HFFc6 (cell line): ENCODE measurements at places on chromosomes 1 and 21. TPM values are rescaled to one million over a fixed set of nuclear protein-coding genes. Genes with fewer than 3 reads are reported as not detected.

- H3K4me1 ChIP-seq, result peaks cover 17% of the 10 kb centered on the region
- peaks cover 3% of the 10 kb centered on the region; the same call in 1 of the 2 replicates for H3K27me3 ChIP-seq
- no peaks in the 10 kb centered on the region for H3K36me3 ChIP-seq
- no peak overlapping the region for H3K4me3 ChIP-seq
These were observed 52.7 kb upstream of the SYNC start for GRCh38 chr1:32755098-32755809.

DNA sequence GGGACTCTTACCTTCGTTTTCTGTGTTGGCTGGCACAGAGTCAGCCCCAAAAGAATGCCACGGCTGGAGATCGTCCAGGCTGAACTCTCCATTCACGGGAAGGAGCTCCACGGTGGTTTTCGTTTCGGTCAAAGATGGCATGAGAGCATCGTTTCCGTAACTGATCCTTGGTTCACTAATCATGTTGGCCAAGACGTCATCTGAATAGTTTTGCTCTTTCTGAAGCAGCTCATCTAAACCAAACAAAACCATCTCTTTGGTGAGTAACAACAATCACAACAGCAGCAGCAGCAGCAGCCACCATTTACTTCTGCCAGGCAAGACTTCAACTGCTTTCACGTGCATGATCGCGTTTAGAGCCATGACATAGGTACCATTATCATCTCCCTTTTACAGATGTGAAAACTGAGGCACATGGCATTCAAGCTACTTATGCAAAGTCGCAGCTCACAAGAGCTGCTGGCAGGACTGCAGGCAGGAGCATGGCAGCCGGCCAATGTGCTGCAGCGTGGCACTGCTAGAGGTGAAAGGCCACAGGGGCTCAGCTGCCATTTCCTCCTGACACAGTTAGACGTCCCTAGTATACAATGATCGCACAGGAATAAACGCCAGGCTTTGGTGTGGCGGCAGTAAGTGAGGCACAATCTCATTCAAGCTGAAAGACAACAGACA is 177.1 kb downstream of the GABPA start:
- H3K27me3 ChIP-seq, result no peaks in the 10 kb centered on the region; the same call in 1 of the 2 replicates
- DNase-seq, result no peak
- H3K4me1 ChIP-seq, result peaks cover 14% of the 10 kb centered on the region
- no peak overlapping the region for H3K27ac ChIP-seq

- H3K4me1 ChIP-seq, result peaks cover 34% of the 10 kb centered on the region
- peak; percentile 94 for DNase-seq
- peak overlapping the region; percentile 95 for H3K4me3 ChIP-seq
- H3K27me3 ChIP-seq, result peaks cover 12% of the 10 kb centered on the region
These were observed 9.8 kb upstream of the MDM4 start for GRCh38 chr1:204506201-204506968.

GRCh38 chr1:101313356-101313755 is 76.5 kb downstream of the S1PR1 start:
- peaks cover 47% of the 10 kb centered on the region for H3K27me3 ChIP-seq
- no peak overlapping the region for H3K4me3 ChIP-seq
- no peak for DNase-seq
- H3K36me3 ChIP-seq, result no peaks in the 10 kb centered on the region
- H3K4me1 ChIP-seq, result peaks cover 43% of the 10 kb centered on the region

DNA sequence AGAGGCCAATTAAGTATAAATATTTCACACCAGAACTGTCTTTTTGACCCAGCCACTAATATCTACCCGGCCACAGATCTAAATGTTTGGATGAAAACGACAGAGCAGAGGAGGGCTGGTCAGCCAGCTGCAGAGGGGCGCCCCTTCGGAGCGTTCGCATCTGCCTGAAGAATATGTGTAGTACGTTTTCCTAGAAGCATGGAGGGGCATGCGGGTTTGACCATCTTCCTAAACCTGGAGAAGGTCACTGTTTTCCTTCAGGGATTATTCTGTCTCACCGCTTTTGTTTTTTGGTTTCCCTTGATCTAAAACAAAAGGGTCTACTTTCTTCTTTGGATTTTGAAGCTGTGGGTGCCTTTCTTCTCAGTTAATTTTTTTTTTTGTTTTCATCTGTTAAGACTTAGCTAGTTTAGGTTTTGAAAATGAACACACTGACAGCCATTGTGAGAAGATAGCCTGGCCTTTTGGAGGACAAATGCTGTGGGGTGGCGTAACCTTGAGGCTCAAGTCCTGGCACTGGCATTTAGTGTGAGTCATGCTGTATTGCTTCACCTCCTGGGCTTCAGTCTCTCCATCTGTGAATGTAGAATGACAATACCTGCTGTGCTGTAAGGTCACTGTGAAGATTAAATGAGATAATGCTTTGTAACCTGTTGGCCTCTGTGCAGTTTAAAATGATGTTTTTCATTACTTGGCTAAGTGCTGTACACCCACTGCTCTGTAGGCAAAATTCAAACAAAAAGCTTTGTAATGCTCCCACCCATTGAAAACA is 74.1 kb upstream of the IRF2BP2 start:
- H3K4me1 ChIP-seq, result peaks cover 12% of the 10 kb centered on the region
- H3K27me3 ChIP-seq, result no peaks in the 10 kb centered on the region
- H3K27ac ChIP-seq, result no peak overlapping the region
- peak; percentile 29 for DNase-seq
- no peak overlapping the region for H3K4me3 ChIP-seq
- H3K36me3 ChIP-seq, result peaks cover 9% of the 10 kb centered on the region

DNA sequence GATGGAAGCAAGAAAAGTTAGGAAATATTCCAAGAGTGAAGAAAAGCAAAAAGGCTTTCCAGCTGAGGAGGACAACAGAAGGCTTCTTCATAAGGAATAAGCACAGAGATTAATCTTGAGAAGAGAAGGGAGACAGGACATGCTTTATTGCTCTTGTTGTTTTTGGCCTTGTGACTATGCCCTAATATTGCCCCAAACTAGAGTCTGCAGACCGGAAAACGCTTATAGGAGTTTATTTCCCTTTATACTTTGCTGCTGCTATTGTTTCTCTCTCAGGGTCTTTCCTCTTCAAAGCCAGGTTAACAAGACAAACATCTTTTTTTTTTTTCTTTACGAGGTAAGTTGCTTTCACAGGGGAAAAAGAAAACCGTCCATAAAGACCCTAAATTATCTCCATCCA is 991.4 kb downstream of the ADGRL2 start:
- H3K4me1 ChIP-seq, result no peaks in the 10 kb centered on the region
- H3K27me3 ChIP-seq, result no peaks in the 10 kb centered on the region
- H3K36me3 ChIP-seq, result peaks cover 8% of the 10 kb centered on the region; the same call in 1 of the 2 replicates
- no peak overlapping the region for H3K4me3 ChIP-seq

DNA sequence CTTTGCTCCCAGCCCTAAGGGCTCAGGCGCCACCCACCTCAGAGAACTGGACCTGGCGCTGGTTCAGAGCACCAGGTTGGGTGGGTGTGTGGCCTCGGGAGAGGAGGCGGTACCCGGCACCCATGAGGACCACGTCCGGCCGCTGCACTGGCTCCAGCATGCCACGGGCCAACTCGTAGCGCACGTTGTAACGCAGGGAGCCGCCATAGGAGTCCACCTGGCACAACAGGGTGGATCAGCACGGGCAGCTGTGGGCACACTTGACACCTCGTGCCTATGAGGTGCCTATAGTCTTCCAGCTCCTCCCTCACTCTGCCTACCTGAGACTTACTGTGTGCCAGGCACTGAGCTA is 56.5 kb downstream of the HSPG2 start:
- H3K27me3 ChIP-seq, result peaks cover 6% of the 10 kb centered on the region
- no peak overlapping the region for H3K4me3 ChIP-seq
- H3K36me3 ChIP-seq, result peaks cover 15% of the 10 kb centered on the region; the same call in 1 of the 2 replicates
- no peak overlapping the region for H3K27ac ChIP-seq
- no peak for DNase-seq

GRCh38 chr1:162626094-162626493 is 6.2 kb upstream of the DDR2 start:
- H3K4me1 ChIP-seq, result peaks cover 51% of the 10 kb centered on the region
- H3K27ac ChIP-seq, result peak overlapping the region; percentile 62
- no peaks in the 10 kb centered on the region for H3K36me3 ChIP-seq
- peak overlapping the region; percentile 51 for H3K4me3 ChIP-seq
- H3K27me3 ChIP-seq, result no peaks in the 10 kb centered on the region; the same call in 1 of the 2 replicates
- DNase-seq, result no peak

GRCh38 chr1:6222636-6223035 is 13.1 kb downstream of the ICMT start:
- 0 out of 2 replicates have a peak, but pooled peaks cover 12% of the 10 kb centered on the region for H3K4me1 ChIP-seq
- peak; percentile 18 for DNase-seq
- H3K4me3 ChIP-seq, result no peak overlapping the region

DNA sequence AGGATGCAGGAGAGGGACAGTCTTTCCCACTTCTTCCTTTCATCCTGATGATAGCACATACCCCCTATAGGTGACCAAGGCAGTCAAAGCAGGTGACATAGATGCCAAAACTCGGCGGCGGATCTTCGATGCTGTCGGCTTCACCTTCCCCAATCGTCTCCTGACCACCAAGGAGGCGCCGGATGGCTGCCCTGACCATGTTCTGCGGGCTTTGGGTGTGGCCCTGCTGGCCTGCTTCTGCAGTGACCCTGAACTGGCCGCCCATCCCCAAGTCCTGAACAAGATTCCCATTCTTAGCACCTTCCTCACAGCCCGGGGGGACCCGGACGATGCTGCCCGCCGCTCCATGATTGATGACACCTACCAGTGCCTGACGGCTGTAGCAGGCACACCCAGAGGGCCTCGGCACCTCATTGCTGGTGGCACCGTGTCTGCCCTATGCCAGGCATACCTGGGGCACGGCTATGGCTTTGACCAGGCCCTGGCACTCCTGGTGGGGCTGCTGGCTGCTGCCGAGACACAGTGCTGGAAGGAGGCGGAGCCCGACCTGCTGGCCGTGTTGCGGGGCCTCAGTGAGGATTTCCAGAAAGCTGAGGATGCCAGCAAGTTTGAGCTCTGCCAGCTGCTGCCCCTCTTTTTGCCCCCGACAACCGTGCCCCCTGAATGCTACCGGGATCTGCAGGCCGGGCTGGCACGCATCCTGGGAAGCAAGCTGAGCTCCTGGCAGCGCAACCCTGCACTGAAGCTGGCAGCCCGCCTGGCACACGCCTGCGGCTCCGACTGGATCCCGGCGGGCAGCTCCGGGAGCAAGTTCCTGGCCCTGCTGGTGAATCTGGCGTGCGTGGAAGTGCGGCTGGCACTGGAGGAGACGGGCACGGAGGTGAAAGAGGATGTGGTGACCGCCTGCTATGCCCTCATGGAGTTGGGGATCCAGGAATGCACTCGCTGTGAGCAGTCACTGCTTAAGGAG is 2.9 kb downstream of the NCDN start:
- H3K4me3 ChIP-seq, result no peak overlapping the region
- H3K27ac ChIP-seq, result peak overlapping the region; percentile 18; the same call in 1 of the 2 replicates
- DNase-seq, result no peak
- H3K27me3 ChIP-seq, result peaks cover 5% of the 10 kb centered on the region

DNA sequence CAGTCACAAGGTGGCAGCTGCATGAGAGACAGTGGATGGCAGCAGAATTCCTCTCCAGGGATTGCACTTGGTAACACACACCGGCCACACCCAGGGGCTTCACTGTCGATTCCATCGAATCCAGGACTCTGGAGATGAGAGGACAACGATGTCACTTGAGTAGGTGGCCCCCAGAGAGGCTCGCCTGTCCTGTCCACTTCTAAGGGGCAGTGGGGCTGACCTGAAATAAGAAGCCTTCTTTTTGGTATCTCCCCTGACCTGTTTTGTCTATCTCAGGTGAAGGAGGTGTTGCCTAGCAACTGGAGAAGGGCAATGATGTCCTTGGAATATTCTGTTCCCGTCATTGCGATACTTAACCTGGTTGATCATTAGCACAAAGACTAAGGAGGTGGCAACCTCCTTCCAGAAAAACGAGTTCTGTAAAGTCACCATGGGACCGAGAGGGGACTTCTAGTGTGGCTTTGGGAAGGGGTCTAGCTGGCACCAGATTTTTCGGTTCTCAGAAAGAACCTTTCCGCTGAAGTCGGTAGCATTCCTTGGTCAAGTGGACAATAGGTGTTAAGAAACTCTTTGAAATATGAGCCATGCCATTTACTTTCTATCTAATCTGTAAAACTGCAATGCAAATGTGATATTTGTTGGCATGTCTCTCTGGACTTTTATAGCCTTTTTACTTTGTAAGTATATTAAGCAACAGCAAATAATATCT is 85.2 kb upstream of the TMPRSS2 start:
- no peaks in the 10 kb centered on the region for H3K4me1 ChIP-seq
- no peaks in the 10 kb centered on the region for H3K36me3 ChIP-seq
- H3K4me3 ChIP-seq, result no peak overlapping the region

DNA sequence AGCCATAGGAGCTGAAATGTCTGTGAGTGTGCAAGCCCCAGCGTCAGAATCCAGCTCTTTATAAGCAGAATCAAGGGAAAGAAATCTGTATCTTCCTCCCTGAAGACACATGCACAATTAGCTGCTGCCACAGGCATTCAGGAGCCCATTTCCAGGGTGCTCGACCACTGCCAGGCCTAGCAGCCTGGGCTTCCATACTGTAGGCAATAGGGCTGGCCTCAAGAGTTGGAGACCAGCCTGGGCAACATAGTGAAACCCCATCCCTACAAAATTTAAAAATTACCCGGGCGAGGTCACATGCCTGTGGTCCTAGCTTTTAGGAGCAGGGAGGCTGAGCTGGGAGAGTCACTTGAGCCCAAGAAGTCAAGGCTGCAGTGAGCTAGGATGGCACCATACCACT is 41.0 kb downstream of the NEK2 start:
- H3K4me3 ChIP-seq, result no peak overlapping the region
- no peaks in the 10 kb centered on the region for H3K36me3 ChIP-seq
- H3K27ac ChIP-seq, result no peak overlapping the region
- no peaks in the 10 kb centered on the region; the same call in 1 of the 2 replicates for H3K27me3 ChIP-seq
- H3K4me1 ChIP-seq, result peaks cover 39% of the 10 kb centered on the region

GRCh38 chr21:31343680-31344480 is at the start of gene TIAM1:
Gene TIAM1 (minus strand): TSS chr21:31344261. CDS start chr21:31266972, 77,289 bp downstream.
- H3K4me3 ChIP-seq, result no peak within 1 kb of the TSS; the same call in 1 of the 2 replicates
- H3K27ac ChIP-seq, result no peak within 1 kb of the TSS
- H3K4me1 ChIP-seq, result no peaks in the 10 kb centered on the region

DNA sequence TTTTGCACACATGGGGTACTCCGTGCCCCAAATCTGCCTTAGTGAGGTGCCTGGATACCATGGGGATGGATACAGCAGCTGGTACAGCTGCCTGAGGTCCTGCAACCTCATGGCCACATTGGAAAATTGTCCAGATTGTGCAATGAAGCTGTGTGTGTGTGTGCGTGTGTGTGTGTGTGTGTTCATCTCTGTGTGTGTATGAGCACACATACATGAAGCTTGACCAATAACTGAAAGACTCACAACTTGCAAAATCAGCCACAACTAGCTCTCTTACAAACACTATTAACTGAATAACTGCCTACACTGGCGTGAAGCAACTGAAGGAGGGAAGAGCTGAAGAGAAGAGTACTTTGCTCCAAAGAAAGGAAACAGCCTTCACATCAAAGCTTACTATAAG is 78.1 kb downstream of the ERG start:
- DNase-seq, result no peak
- no peak overlapping the region for H3K27ac ChIP-seq
- no peak overlapping the region for H3K4me3 ChIP-seq
- no peaks in the 10 kb centered on the region for H3K36me3 ChIP-seq

DNA sequence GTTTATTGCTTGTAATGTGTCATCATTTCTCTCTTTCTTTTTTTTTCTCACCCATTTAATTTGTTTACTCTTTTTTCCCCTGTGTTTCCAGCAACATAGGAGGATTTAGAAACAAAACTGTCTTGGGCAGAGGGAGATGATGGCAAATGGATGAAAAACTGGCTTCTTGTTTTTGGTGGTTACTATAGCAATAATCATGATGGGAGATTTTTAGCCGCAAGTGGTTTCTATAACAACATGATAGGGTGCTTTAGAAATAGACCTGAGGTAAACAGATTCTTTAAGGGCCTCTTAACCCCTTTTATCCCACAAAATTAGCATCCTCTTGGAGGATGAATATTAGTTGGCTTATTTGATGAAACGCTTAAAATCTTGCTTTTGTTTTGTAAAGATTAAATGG is 51.6 kb downstream of the CRB1 start:
- H3K4me3 ChIP-seq, result no peak overlapping the region
- H3K36me3 ChIP-seq, result no peaks in the 10 kb centered on the region
- no peaks in the 10 kb centered on the region; the same call in none of the 2 replicates for H3K27me3 ChIP-seq
- DNase-seq, result no peak
- peaks cover 18% of the 10 kb centered on the region; the same call in 1 of the 2 replicates for H3K4me1 ChIP-seq
- no peak overlapping the region for H3K27ac ChIP-seq

MAP3K21 gene
- 0.06 to 0.10 TPM in 2 of 3 replicates, not detected in the other for total RNA-seq

IGSF9 gene
- total RNA-seq, result not detected in 3 replicates
